Activated naive CD4-positive, alpha-beta T cell treated with anti-CD3 and anti-CD28 coated beads, Interleukin-2, amount 50 U/mL, for 72 hours (primary cell): ENCODE measurements at places on chromosomes 11 and 22.

DNA sequence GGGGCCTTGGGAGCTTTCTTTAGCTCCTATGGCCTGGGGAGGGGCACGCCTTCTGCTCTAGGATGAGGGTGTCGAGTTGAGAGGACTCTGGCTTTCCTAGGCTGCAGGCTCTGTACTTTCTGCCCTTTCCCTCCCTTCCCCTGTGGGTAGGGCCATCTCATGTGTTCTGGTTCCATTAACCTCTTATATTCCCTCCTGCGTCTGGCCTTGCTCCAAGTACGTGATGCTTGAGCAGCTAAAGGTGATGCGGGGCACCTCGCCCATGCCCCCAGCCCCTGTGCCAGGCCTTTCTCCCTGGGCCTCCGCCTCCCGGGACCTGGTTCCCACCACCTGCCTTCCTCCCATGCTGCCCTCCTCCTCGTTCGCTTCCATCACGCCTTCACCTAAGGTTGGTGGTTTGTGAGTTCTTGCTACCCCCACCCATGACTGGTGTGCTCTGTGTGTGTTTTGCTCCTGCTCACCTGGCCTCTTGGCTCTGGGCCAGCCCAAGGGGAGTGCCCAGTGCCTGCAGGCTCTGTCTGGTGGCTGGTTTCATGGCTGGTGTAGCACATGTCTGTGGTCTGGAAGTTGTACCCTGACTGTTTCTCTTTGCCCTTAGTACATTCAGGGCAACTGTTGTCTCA, 34.1 kb downstream of the PHLDB1 start:
- no peak for DNase-seq

GRCh38 chr11:95262994-95263765, 32.2 kb upstream of the SESN3 start:
- no peak for DNase-seq

- DNase-seq = no peak
Observed at GRCh38 chr22:45612940-45613339, 58.7 kb upstream of the ATXN10 start.

GRCh38 chr11:657691-658126, 20.6 kb downstream of the DRD4 start:
- DNase-seq = no peak
